ENCODE measurements at places on chromosomes 3 and 15.

DNA sequence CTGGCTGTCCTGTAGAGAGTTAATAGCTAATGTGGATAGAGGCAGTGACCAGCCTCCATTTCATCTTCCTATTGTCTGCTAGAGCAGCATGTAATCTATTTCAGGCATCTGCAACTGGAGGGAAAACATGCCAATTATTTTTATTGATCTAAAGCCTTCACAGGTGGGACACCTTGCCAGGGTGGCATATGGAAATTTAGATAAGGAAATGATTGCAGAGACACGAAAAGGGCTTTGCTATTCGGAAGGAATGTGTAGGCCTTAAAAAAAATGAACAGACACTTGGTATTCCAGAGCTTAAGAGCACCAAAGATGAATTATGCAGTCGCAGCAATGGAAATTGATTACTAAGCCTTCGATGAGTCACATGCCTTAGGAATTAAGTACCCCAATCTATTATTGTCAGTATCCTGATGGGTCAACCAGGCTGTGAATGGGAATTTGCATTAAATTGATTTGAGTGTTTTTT, 454.7 kb downstream of the SQOR start:
- peaks cover 4% of the 10 kb centered on the region for H3K4me1 ChIP-seq
- no peak overlapping the region for H3K4me3 ChIP-seq
- H3K27me3 ChIP-seq, result no peaks in the 10 kb centered on the region
- DNase-seq, result no peak

GRCh38 chr15:68930268-68931022, at the start of gene SPESP1:
Gene SPESP1, plus strand, starts transcription at chr15:68930525. Its CDS starts 129 bp downstream, at chr15:68930654.
- H3K4me1 ChIP-seq, result no peaks in the 10 kb centered on the region
- H3K4me3 ChIP-seq, result peak within 1 kb of the TSS; percentile 51
- no peak within 1 kb of the TSS for H3K27ac ChIP-seq
- peak; percentile 60 for DNase-seq

- no peak overlapping the region for H3K27ac ChIP-seq
- DNase-seq, result no peak
- H3K4me3 ChIP-seq, result no peak overlapping the region
- no peaks in the 10 kb centered on the region for H3K27me3 ChIP-seq
These were observed 241.6 kb upstream of the KBTBD8 start for GRCh38 chr3:66756468-66757036.

DNA sequence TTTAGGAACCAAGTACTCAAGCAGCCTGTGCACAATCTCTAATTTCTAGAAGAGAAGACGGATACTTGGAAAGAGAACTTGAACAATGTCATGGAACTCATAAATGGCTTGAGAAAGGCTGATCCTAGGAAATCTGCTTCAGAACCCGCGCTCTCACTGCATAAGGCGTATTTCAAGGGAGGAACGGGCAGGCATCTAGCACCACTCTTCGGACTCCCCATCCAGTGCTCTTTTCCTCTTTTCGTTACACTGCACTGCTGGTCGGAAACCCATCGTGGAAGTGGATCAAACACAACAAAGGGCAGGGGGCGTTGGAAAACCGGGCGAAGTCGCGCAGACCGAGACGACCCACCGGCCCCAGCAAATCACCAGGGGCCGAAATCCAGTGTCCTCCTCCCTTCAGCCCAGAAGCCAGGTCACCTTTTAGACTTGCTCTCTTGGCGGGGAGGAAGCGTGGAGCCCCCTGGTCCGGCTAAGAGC, 539 bp upstream of the TLNRD1 start:
- H3K4me1 ChIP-seq, result peaks cover 41% of the 10 kb centered on the region
- H3K27me3 ChIP-seq, result no peaks in the 10 kb centered on the region
- H3K4me3 ChIP-seq, result peak overlapping the region; percentile 93
- H3K27ac ChIP-seq, result peak overlapping the region; percentile 99

GRCh38 chr3:103767635-103768034, 1332.8 kb downstream of the ZPLD1 start:
- no peaks in the 10 kb centered on the region for H3K36me3 ChIP-seq
- no peak for DNase-seq
- H3K4me3 ChIP-seq, result no peak overlapping the region

GRCh38 chr3:116067326-116067725, 378.0 kb downstream of the LSAMP start:
- no peak overlapping the region for H3K27ac ChIP-seq
- H3K4me3 ChIP-seq, result no peak overlapping the region
- H3K4me1 ChIP-seq, result no peaks in the 10 kb centered on the region

GRCh38 chr3:13508496-13508895, 28.4 kb downstream of the HDAC11 start:
- H3K4me3 ChIP-seq, result no peak overlapping the region
- H3K27ac ChIP-seq, result no peak overlapping the region
- peaks cover 7% of the 10 kb centered on the region for H3K36me3 ChIP-seq
- H3K4me1 ChIP-seq, result no peaks in the 10 kb centered on the region
- DNase-seq, result peak; percentile 30

- H3K4me1 ChIP-seq, result no peaks in the 10 kb centered on the region
- H3K27me3 ChIP-seq, result no peaks in the 10 kb centered on the region
- no peak for DNase-seq
- H3K36me3 ChIP-seq, result no peaks in the 10 kb centered on the region
- no peak overlapping the region for H3K27ac ChIP-seq
These were observed 439.0 kb upstream of the GOLIM4 start for GRCh38 chr3:168534761-168535160.

GRCh38 chr3:64575211-64575844, 112.5 kb downstream of the ADAMTS9 start:
- no peaks in the 10 kb centered on the region for H3K36me3 ChIP-seq
- H3K4me3 ChIP-seq, result no peak overlapping the region
- H3K27ac ChIP-seq, result no peak overlapping the region
- H3K4me1 ChIP-seq, result no peaks in the 10 kb centered on the region
- no peak for DNase-seq
- no peaks in the 10 kb centered on the region for H3K27me3 ChIP-seq

- no peaks in the 10 kb centered on the region for H3K27me3 ChIP-seq
- no peak overlapping the region for H3K4me3 ChIP-seq
- no peaks in the 10 kb centered on the region for H3K4me1 ChIP-seq
- DNase-seq, result no peak
- no peak overlapping the region for H3K27ac ChIP-seq
These were observed 160.1 kb upstream of the ATP11B start for GRCh38 chr3:182633186-182633585.

GRCh38 chr3:39139442-39139841, 13.9 kb downstream of the CSRNP1 start:
- H3K27ac ChIP-seq, result no peak overlapping the region
- H3K4me3 ChIP-seq, result no peak overlapping the region
- H3K27me3 ChIP-seq, result no peaks in the 10 kb centered on the region
- H3K36me3 ChIP-seq, result peaks cover 65% of the 10 kb centered on the region

DNA sequence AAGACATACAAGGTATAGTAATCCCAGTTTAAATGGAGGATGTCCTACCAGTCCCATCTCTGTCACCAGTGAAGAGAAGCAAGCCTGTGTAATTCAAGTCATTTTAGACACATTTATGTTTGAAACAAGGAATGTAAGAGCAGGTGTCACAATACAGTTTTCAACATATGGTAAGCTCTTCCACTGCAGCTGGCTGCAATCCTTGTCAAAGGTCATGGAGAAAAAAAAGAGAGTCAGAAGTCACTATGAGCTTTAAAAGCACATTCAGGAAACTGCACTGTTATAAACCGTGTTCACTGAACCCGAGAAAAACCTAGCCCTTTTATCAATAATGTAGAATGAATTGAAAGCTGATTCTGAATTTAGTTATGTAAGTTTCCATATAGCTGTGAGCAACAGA, 206.4 kb downstream of the NAALADL2 start:
- no peak for DNase-seq
- no peaks in the 10 kb centered on the region for H3K36me3 ChIP-seq
- no peak overlapping the region for H3K27ac ChIP-seq
- no peak overlapping the region for H3K4me3 ChIP-seq
- H3K27me3 ChIP-seq, result no peaks in the 10 kb centered on the region
- H3K4me1 ChIP-seq, result no peaks in the 10 kb centered on the region

DNA sequence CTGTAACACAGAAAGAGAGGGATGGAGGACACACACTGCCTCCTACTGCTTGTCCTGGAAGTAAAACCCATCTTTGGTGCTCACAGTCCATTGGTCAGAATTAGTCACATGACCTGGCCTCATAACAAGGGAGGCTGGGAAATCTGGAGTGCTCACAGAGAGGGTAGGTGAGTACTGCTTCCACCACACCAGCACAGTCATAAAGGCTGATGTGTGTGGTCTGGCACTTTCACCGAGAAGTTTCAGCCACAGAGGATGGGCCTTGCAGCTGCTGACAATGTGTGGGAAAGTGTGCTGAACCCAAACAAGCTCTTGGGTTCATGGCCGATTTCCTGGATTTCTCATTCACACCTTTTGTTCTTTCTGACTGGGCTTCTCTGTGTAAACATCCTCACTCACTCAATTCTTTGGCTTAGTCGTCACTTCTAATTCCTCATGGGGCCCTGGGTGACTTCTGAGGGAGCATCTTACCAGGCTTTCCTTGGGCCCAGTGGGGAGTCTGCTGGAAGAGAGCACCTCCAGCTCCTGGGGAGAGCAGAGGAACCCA, 100.7 kb downstream of the ASB7 start:
- no peak for DNase-seq
- no peaks in the 10 kb centered on the region for H3K27me3 ChIP-seq
- no peak overlapping the region for H3K4me3 ChIP-seq
- H3K4me1 ChIP-seq, result no peaks in the 10 kb centered on the region
- no peak overlapping the region for H3K27ac ChIP-seq

- H3K27me3 ChIP-seq, result no peaks in the 10 kb centered on the region
- H3K36me3 ChIP-seq, result peaks cover 2% of the 10 kb centered on the region
- peak overlapping the region; percentile 61 for H3K27ac ChIP-seq
- DNase-seq, result no peak
- H3K4me3 ChIP-seq, result peak overlapping the region; percentile 21
These were observed 17.8 kb downstream of the MAP2K1 start for GRCh38 chr15:66404532-66404931.

DNA sequence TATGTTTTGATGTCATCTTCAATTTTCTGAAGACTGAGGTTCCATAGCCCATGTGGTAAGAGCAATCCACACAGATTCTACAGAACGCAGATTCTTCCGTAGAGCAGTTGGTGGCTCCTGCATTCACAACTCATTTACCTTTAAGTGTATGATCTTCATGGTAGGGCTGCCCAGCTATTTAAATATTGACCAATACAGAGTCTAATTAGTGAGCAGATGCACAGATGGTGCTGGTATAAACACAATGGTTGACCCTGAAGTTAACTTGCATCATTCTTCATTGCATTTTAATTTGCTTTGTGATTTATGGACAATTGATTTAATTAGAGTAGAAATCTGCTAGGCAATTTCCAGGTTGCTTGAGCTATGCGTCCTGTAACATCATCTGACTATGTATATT, 269.2 kb downstream of the SQOR start:
- no peak overlapping the region for H3K27ac ChIP-seq
- no peaks in the 10 kb centered on the region for H3K4me1 ChIP-seq
- H3K4me3 ChIP-seq, result no peak overlapping the region
- no peaks in the 10 kb centered on the region for H3K27me3 ChIP-seq

- H3K27me3 ChIP-seq, result no peaks in the 10 kb centered on the region
These were observed 68.0 kb downstream of the FBN1 start for GRCh38 chr15:48577469-48577868.

DNA sequence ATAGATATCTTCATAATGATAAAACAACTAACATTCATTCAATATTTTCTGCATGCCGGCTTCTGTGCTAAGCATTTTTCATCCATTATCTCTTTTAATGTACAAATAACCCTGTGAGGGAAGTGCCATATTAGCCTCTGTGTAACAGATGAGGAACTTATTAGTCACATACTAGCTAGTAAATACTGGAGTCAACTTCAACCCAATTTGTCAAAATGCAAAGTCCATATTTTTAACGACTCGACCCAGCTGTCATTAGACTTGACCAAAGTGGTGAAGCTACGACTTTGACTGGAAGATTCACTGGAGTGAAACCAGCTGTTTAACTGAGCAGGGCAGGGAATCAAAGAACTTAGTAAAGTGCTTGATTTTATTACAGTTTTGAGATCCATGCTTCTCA, 41.6 kb downstream of the PARP15 start:
- H3K4me3 ChIP-seq, result no peak overlapping the region
- H3K4me1 ChIP-seq, result peaks cover 7% of the 10 kb centered on the region
- no peaks in the 10 kb centered on the region for H3K27me3 ChIP-seq
- no peak for DNase-seq
- peaks cover 5% of the 10 kb centered on the region for H3K36me3 ChIP-seq

GRCh38 chr3:195077611-195078540, 193.1 kb downstream of the XXYLT1 start:
- H3K27me3 ChIP-seq, result no peaks in the 10 kb centered on the region
- no peak overlapping the region for H3K4me3 ChIP-seq
- no peaks in the 10 kb centered on the region for H3K36me3 ChIP-seq
- DNase-seq, result peak; percentile 34

GRCh38 chr15:85421116-85421925, 40.9 kb downstream of the AKAP13 start:
- H3K4me3 ChIP-seq, result no peak overlapping the region
- no peaks in the 10 kb centered on the region for H3K27me3 ChIP-seq
- no peak overlapping the region for H3K27ac ChIP-seq

- no peaks in the 10 kb centered on the region for H3K27me3 ChIP-seq
- no peak for DNase-seq
- H3K4me1 ChIP-seq, result no peaks in the 10 kb centered on the region
- no peaks in the 10 kb centered on the region for H3K36me3 ChIP-seq
These were observed 319.4 kb upstream of the STAC start for GRCh38 chr3:36060950-36061349.

- no peak for DNase-seq
- H3K27me3 ChIP-seq, result peaks cover 8% of the 10 kb centered on the region
- H3K4me1 ChIP-seq, result peaks cover 6% of the 10 kb centered on the region
- H3K27ac ChIP-seq, result no peak overlapping the region
- no peak overlapping the region for H3K4me3 ChIP-seq
These were observed 52.8 kb downstream of the IL12A start for GRCh38 chr3:160041465-160041864.

DNA sequence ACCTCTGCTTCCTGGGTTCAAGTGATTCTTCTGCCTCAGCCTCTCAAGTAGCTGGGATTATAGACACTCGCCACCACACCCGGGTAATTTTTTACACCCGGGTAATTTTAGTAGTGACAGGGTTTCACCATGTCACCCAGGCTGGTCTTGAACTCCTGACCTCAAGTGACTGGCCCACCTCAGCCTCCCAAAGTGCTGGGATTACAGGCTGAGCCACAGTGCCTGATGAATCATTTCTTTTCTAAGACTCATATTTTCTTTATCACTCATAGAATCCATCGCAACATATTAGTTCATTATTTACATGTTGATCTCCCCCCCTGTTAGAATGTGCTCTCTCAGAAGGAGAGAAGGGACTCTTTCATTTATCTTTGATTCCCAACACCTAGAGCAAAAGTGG, 109.5 kb upstream of the PTPRG start:
- no peaks in the 10 kb centered on the region for H3K27me3 ChIP-seq
- no peaks in the 10 kb centered on the region for H3K4me1 ChIP-seq
- DNase-seq, result no peak
- no peak overlapping the region for H3K4me3 ChIP-seq
- H3K36me3 ChIP-seq, result no peaks in the 10 kb centered on the region

- DNase-seq, result no peak
- H3K4me1 ChIP-seq, result no peaks in the 10 kb centered on the region
- H3K27ac ChIP-seq, result no peak overlapping the region
- no peaks in the 10 kb centered on the region for H3K27me3 ChIP-seq
These were observed 77.9 kb downstream of the SLC9A9 start for GRCh38 chr3:143770391-143770790.

- no peak overlapping the region for H3K27ac ChIP-seq
- H3K36me3 ChIP-seq, result no peaks in the 10 kb centered on the region
- no peaks in the 10 kb centered on the region for H3K4me1 ChIP-seq
- H3K4me3 ChIP-seq, result no peak overlapping the region
- no peaks in the 10 kb centered on the region for H3K27me3 ChIP-seq
These were observed 109.5 kb upstream of the KCNAB1 start for GRCh38 chr3:156010829-156011228.

GRCh38 chr3:187743195-187744141, 1.8 kb downstream of the BCL6 start:
- H3K27me3 ChIP-seq, result no peaks in the 10 kb centered on the region
- H3K27ac ChIP-seq, result peak overlapping the region; percentile 99
- peaks cover 56% of the 10 kb centered on the region for H3K4me1 ChIP-seq

Measured in lower lobe of right lung (tissue), 2 donors.